ENCODE measurements at places on chromosomes 7 and 10. TPM values are rescaled to one million over a fixed set of nuclear protein-coding genes. Genes with fewer than 3 reads are reported as not detected.

The SLC39A12 gene
- total RNA-seq = not detected

- peak overlapping the region; percentile 59 for H3K4me3 ChIP-seq
- DNase-seq = no peak
- peaks cover 5% of the 10 kb centered on the region for H3K36me3 ChIP-seq
- H3K4me1 ChIP-seq = peaks cover 36% of the 10 kb centered on the region
- no peaks in the 10 kb centered on the region for H3K27me3 ChIP-seq
These were observed 70.9 kb downstream of the DAGLB start for GRCh38 chr7:6376820-6377219.

- H3K27me3 ChIP-seq = no peaks in the 10 kb centered on the region
- H3K36me3 ChIP-seq = no peaks in the 10 kb centered on the region
- no peak overlapping the region for H3K4me3 ChIP-seq
- no peak overlapping the region for H3K27ac ChIP-seq
- DNase-seq = no peak
These were observed 974.2 kb upstream of the ZNF722 start for GRCh38 chr7:63024446-63024845.

GRCh38 chr7:39184391-39184790, 206.7 kb downstream of the POU6F2 start:
- no peaks in the 10 kb centered on the region for H3K4me1 ChIP-seq
- no peak for DNase-seq
- H3K4me3 ChIP-seq = no peak overlapping the region

DNA sequence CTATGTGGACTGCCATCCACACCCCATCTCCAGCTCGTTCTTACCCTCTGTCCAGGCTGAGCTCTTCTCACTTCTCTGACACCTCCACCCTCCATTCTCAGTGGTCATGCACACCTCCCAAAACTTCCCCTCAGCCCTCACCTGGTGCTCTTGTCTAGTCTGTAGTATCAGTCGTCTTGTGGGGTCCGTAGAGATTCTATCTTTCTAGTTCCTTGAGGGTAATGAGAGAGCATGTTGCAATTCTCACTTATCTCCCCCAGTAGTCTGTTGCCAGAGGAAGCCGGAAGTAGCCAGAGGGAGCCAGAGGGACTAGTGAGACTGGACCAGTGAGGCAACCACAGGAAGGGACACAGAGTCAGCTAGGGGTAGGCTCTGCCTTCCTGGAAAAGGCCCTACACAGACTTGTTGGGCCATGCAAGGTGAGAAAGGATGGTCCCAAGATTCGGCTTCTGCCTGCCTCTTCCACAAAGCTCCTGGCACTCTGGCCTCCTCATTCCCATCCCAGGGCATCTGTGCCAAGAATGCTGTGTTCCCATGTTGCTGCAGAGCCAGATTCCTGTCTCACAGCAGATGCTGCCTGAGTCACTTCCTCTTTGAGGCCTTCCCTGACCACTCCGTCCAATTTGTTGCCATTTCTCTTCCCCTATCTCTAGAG, 50.6 kb upstream of the DUSP5 start:
- H3K27me3 ChIP-seq = peaks cover 38% of the 10 kb centered on the region
- no peak overlapping the region for H3K4me3 ChIP-seq
- H3K36me3 ChIP-seq = peaks cover 6% of the 10 kb centered on the region
- DNase-seq = no peak

GRCh38 chr7:144523621-144524020, 120.1 kb upstream of the NOBOX start:
- no peak overlapping the region for H3K4me3 ChIP-seq
- DNase-seq = no peak
- H3K4me1 ChIP-seq = no peaks in the 10 kb centered on the region
- no peaks in the 10 kb centered on the region for H3K36me3 ChIP-seq

The LRRD1 gene
- total RNA-seq = not detected

DNA sequence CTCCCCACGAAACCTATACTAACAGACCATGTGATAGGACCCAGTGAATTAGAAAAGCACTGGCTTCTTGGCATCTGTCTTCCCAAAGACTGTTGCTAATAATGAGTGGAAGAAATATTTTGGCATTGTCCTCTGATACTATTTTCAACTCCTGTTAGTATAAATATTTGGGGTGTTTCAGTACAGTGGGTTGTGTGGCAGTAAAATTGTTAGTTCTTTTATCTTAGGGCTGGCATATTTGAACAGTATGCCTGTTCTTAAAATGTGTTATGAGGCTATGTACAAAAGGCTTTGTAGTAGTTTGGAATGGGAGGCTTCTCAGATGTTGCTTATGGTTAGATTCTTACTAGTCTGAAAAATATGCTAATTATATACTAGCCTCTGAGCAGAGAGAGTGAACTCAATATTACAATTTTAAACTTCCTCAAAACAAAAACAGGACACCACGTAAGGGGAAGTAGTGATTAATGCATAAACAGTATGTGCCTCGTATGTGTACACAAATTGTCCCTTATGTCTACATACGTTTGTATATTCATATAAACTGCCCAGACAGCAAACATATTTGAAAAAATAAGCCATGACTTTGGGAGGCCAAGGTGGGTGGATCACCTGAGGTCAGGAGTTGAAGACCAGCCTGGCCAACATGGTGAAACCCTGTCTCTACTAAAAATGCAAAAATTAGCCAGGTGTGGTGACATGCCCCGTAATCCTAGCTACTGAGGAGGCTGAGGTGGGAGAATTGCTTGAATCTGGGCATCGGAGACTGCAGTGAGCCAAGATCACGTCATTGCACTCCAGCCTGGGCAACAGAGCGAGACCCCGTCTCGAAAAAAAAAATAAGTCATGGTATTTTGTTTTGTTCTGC, 115.4 kb downstream of the ARID5B start:
- H3K27me3 ChIP-seq = no peaks in the 10 kb centered on the region
- no peak for DNase-seq
- H3K36me3 ChIP-seq = peaks cover 42% of the 10 kb centered on the region
- H3K4me1 ChIP-seq = peaks cover 7% of the 10 kb centered on the region
- H3K27ac ChIP-seq = no peak overlapping the region

DNA sequence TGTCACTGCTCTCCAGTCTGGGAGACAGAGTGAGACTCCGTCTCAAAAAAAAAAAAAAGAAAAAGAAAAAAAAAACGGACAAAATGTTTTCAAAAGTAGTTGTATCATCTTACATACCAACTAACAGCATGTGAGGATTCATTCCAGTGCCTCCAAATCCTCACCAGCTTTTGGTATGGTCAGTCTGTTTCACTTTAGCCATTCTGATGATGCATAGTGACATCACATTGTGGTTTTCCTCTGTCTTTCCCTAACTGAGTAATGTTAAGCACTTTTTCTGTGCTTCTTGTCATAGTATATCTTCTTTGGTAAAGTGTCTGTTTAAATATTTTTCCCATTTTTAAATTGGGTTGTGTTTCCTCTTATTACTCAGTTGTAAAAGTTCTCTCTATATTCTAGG, 251.4 kb upstream of the CTBP2 start:
- no peak for DNase-seq
- H3K36me3 ChIP-seq = no peaks in the 10 kb centered on the region
- peaks cover 2% of the 10 kb centered on the region for H3K27me3 ChIP-seq

The EEPD1 gene
- 2.3 TPM for total RNA-seq

The CHAT gene
- total RNA-seq = not detected

DNA sequence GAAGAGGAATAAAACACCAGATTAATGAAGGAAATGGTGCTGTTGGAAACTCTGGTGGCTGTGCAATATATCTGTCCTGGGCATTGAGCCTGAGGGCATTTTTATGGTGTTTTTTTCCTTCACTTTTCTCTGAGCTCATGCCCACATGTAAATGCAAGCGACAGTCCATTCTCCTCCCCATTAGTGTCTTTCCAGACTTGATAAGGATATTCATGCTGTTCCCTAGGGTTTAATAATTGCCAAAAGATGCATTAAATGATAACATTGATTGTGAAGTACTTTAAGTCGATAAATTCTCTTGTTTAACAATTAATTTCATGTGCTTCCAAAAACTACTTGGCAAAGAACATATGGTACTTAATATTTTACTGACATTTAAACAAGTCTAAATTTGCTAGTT, 384.7 kb downstream of the MDFIC start:
- no peaks in the 10 kb centered on the region for H3K4me1 ChIP-seq
- DNase-seq = no peak
- H3K27me3 ChIP-seq = no peaks in the 10 kb centered on the region
- H3K36me3 ChIP-seq = no peaks in the 10 kb centered on the region
- H3K4me3 ChIP-seq = no peak overlapping the region

The PNPLA8 gene
- 17.2 TPM for total RNA-seq

DNA sequence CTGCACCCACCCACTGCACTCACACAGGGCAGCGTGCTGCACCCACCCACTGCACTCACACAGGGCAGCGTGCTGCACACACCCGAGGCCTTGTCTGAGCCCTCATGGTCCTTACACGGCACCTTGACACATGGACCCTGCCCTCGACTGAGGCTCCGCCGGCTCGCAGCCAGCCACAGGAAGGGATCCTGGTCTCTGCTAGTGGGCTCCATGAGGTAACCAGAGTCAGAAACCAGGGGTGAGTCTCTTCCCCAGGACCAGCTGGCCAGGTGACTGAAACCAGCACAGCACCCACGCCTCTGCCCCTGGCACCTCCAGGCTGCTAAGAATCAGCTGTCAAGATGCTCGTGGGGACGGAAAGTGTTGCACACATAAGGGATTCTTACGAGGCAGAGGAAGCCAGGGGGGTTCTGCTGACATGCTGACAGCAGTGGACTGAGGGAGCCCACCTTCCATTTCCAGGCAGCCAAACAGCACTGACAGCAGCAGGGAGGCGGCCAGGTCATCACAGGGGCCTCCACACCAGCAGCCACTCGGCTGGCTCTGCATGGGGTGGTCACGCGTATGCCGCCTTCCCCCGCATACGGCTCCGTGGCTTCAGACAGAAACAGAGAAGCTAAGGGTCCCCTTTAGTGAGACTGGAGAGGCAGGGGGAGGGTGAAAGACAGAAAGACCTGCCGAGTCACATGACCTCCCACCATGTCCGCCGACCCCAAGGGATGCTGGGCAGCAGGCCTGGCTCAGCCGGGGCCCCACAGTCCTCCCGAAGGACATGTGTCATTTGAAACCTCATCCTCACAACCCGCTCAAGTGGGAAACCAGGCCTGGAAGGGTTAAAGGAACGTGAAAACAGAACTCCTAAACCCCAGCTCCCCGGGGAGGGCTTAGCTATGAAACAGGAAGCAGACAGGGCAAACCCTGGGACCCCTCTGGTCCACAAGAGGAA, 34.2 kb downstream of the GPER1 start:
- H3K4me1 ChIP-seq = peaks cover 11% of the 10 kb centered on the region
- DNase-seq = no peak
- peaks cover 3% of the 10 kb centered on the region for H3K36me3 ChIP-seq
- H3K4me3 ChIP-seq = no peak overlapping the region
- H3K27me3 ChIP-seq = no peaks in the 10 kb centered on the region

GRCh38 chr10:96496281-96496925, 17.3 kb downstream of the TLL2 start:
- no peak overlapping the region for H3K4me3 ChIP-seq
- no peaks in the 10 kb centered on the region for H3K36me3 ChIP-seq
- H3K27me3 ChIP-seq = peaks cover 11% of the 10 kb centered on the region
- H3K27ac ChIP-seq = no peak overlapping the region
- DNase-seq = no peak

Measured in activated naive CD8-positive, alpha-beta T cell treated with anti-CD3 and anti-CD28 coated beads, Interleukin-2, amount 10 ng/mL, durations not matched to agents 7 days and 5 days (primary cell).